ENCODE measurements at places on chromosomes 7 and 10.

DNA sequence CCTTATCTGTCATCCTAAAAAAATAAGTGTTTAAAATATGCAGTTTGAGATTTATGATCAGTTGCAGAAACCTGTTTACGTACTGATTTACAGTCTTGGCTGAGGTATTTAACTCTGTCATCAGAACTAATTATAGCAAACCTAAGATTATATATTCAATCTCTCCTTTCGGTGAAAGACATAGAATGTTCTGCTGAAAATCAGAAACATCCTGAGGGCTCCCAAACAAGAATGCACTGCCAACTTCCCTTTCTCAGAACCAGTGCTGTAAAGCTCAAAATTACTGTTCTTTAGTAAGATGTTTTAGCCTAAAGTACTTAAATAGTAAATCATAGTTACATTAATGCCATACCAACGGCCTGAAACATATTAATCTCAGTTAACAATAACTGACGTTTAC is 34.3 kb downstream of the FAM204A start:
- no peak for DNase-seq

DNA sequence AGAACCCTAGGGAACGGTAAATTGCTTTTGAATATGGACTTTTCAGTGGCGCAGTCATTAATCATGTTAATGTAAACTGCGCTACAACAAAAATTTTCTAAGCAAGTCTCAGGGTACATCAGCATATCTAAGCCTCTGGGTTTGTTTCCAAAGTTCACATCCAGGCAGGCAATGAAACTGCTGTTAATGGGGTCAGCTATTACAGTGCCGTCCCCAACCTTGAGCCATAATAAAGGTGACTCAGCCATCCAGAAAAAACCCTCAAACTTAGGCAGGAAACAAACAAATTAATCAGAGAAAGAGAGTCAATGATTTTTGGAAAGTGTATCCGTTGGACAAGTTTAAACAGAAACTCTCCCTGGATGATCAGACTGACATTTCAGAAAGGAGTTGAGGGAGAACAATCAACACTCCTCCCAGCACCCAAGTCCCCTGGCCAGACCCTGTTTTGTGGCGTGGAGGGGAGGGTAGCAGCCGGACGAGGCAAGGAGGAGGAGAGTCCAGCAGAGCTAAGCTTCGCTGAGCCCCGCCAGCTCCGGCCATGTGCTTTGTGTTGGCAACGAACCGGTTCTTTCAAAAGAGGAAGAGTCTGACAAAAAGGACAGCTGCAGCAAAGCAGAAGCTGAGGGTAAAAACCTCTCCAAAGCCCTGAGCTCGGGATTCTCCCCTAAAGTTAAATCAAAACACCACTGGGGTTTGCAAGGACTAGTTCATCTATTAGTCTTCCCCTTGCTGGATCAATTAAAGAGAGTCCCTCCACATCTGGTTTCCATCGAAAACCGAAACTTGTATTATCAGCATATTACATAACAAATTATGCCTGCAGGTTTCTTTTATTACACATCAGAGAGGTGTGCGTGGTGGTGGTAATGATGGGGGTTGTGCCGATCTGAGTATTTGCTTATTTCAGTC is 3.6 kb downstream of the FAM53B start:
- peak; percentile 80 for DNase-seq

DNA sequence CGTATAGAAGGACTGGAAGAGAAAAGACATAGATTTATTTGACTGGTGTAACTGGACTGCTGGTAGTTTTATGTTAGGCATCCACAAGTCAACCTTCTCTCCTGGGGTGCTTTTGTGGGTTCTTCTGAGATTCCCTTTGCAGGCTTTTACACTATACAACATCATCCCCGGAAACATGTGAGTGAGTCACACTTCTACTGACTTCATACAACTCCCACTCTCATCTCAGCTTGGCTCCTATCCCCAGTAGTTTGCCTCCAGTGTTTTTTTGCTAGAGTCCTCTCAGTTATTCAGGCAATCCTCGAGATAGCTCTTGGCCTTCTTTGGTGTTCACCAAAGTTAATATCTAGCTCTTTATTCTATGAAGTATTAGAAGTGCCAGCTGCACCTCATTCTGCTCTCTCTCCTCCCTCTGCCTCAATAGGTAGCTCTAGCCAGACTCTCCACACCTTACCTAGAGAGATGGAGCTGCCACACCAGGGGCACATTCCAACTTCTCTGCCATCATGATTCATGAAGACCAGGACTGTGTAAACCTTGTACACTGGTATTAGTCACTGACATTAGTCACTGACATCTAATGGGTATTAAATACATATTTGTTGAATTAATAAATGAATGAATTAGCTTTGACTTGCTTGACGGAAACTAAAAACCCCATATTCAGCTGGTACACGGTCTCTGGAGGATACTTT is 281.9 kb downstream of the PPP1R3A start:
- DNase-seq = no peak

- DNase-seq = no peak
Observed at GRCh38 chr10:125555267-125555666, 127.7 kb downstream of the TEX36 start.

- no peak for DNase-seq
Observed at GRCh38 chr7:50607524-50608125, 42.4 kb upstream of the DDC start.

DNA sequence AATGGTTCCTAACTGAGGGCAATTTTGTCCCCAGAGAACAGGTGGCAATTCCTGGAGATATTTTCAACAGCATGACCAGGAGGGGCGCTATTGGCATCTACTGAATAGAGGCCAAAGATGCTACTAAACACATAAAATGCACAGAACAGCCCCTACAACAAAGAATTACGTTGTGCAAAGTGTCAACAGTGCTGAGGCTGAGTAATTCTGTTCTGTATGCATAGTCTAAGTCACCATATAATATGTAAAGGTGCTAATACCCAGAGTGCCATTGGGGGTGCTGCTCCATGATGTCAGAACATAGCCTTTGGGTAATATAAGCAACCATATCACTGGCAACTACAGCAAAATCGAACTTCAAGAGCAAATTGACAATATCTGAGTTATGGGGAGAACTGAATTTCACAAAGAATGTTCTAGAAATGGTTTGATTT is 213.3 kb upstream of the PHYHIPL start:
- no peak for DNase-seq

GRCh38 chr10:3347413-3348182 is 175.0 kb upstream of the PITRM1 start:
- DNase-seq = no peak

- DNase-seq = no peak
Observed at GRCh38 chr10:43574906-43575305, 490 bp upstream of the ZNF239 start.

DNA sequence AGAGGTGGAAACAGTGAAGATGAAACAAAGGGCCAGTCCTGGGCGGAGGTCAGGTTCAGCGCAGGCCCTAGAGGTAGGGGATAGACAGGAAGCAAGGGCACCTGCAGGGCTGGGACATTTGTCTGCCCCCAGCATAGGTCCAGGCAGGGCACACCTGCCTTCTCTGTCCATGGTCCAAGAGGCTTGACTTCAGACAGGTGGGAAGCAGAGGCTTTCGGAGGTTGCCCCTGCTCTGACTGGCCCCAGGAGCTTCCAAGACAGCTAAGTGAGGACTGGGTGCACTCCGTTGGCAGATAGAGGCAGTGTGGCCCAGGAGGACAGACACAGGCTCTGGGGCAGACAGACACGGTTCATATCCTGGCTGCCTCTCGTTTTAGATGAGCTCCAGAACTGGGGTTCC is 71.6 kb upstream of the GRB10 start:
- DNase-seq = no peak

DNA sequence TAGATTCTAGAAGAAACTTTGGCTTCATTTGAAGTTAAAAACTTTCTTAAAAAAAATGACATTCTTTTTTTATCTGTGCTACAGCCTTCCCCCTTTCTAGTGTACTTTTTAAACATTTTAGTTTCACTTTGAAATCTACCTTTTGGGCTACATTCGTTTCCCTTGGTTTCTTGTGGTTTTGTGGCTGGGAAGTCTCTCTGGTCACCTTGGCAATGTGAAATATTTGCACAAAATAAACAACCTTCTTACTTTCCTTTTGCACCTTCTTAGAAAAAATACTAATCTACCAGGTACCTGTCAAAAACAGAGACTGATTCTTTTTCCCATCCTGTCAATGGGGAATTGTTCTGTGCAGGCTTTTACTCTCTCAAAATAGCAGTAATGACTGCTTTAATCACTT is 350.2 kb downstream of the GATA3 start:
- DNase-seq = no peak

- no peak for DNase-seq
Observed at GRCh38 chr7:24905996-24906770, 73.8 kb downstream of the OSBPL3 start.

- no peak for DNase-seq
Observed at GRCh38 chr7:77393261-77393660, 22.9 kb downstream of the GSAP start.

DNA sequence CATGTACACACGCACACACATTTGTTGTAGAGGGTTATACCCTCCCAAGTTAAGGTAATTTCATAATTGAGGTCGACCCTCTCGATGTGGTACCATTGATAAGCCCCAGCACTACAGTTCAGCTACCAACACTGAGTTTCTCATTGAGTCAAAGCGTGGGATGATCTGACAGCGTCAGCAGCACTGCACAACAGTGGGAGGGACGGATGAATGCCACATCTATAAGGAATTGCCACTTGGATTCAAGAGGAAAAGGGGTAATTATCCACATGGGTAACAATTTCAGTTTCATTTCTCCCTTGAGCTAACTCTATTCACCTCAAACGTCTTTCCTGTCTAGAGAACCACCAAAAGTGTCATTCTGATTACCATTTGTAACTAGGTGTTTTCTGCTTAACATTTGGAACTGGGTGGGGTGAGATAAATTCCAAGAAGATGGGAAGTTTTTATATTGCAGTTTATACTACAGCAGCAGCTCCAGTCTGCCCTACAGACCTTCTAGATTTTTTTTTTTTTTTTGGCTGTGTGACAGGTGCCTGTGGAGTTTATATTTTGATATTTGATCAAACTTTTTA is 342.9 kb downstream of the AUTS2 start:
- DNase-seq = no peak

- DNase-seq = no peak
Observed at GRCh38 chr10:124739119-124739921, 4.9 kb downstream of the FAM53B start.

GRCh38 chr7:141664450-141664849 is 37.5 kb downstream of the DENND11 start:
- no peak for DNase-seq

GRCh38 chr10:118412932-118413331 is 70.8 kb upstream of the FAM204A start:
- peak; percentile 2 for DNase-seq

DNA sequence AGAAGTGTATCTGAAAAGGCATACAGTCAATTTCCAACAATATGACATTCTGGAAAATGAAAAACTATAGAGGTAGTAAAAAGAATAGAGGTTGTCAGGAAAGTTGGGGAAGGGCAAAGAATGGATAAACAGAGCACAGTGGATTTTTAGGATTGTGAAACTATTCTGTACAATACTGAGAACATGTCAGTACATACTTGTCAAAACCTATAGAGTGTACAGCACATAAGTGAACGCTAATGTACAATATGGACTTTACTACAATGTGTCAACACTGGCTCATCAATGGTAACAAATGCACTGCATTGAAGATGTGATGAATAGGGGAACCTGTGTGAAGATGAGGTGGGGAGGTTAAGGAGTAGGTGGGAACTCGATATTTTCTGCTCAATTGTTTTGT is 483.0 kb upstream of the PFKP start:
- no peak for DNase-seq

GRCh38 chr7:45515346-45515745 is 58.8 kb upstream of the ADCY1 start:
- DNase-seq = no peak

DNA sequence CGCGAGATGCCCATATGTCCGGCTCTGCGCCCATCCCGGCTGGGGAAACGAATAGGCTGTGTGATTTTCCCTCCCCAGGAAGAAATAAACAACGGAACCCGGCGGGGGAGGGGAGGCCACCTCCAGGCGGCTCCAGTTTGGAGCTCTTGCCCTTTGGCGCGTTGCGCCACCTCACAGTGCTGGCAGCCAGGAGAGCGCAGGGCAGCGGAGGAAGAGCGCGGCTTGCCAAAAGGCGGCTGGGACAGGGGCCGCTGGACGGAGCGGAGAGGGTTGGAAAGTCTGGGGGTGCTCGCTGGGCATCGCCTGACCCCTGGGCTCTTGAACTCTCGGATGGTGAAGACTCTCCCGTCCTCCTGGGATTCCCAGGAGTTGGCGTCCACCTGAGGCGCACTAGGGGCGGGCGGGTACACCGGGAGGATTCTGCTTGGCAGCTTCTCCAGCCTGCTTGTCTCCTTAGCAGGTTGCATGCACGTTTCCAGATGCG is 5.3 kb upstream of the NEUROG3 start:
- DNase-seq = no peak

GRCh38 chr7:149864751-149865150 is 9.0 kb upstream of the ATP6V0E2 start:
- DNase-seq = no peak

GRCh38 chr10:126889421-126889820 is 15.8 kb upstream of the DOCK1 start:
- no peak for DNase-seq

- no peak for DNase-seq
Observed at GRCh38 chr10:25120188-25120587, 54.6 kb upstream of the GPR158 start.

DNA sequence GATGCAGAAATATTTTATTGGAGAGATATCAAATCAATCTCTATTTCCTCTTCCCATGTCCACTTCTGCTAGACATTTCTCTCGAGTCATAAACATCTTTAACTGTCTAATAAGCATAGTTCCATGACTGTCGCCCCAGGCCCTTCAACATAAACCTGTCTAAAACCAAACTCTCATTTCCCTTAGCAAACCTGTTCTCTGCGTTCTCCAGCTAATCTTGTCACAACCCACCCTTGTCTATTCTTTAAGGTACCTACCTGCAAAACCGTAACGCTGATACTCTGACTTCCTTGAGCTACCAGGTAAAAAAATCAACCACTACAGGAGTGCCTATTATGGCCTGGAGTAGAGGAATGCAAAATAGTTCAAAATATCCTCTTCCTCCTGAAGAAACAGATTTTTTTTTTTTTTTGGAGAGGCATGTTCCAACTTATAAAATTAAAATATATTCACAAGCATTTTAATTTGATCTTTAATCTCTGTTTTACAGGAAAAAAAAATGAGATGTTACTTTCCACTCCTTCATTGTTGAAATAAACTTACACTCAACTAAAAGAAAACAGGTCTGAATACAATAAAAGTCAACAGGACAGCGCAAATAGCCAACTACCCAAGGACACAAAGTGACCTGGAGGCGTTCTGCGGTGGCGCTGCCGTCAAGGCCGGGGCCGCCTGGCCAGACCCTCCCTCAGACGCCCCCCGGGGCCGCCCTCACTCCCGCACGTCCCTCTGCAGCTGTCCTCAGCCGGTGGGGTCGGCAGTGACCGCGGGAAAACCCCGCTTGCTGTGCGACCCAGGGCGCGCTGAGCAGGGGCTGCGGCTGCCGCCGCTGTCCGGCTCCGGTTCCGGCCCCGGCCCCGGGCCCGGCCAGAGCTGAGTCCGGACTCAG is 765 bp downstream of the SLC25A40 start:
- peak; percentile 5 for DNase-seq

GRCh38 chr7:158378978-158379377 is 208.6 kb downstream of the PTPRN2 start:
- no peak for DNase-seq

GRCh38 chr7:139118805-139119485 is 9.4 kb upstream of the ZC3HAV1 start:
- DNase-seq = no peak

Data from endothelial cell of umbilical vein (primary cell).